ENCODE measurements at places on chromosomes 2 and 18.

DNA sequence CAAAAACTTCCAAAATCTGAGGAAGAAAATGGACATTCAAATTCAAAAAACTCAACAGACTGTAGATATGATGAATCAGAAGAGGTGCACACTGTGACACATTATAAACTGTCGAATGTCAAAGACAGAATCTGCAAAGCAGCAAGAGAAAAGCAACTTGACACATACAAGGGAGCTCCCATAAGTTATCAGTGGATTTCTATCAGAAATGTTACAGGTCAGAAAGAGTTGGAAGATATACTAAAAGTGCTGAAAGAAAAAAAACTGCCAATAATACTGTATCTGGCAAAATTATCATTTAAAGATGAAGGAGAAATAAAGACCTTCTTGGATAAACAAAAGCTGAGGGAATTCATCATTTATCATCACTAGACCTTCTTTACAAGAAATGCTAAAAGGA lies 102.7 kb downstream of the CAMKMT start:
- DNase-seq = no peak

DNA sequence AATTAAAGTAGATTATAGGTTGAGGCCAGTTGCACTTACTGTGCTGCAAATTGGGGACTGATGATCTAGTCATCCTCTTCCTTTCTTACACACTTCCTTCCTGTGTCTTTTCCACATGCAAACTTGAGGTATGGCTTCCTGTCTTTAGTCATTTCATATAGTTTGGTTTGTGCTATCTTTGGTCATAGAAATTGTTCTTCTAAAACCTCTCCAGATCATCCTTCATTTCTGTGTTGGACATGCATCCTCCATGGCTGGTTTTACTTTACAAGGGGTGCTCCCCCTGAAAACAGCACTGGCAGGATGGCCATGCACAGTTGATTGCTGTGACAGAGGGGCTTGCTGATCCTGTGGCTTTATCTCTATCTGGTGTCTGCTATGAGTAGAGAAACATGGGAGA lies 36.5 kb downstream of the MGAT5 start:
- no peak for DNase-seq

DNA sequence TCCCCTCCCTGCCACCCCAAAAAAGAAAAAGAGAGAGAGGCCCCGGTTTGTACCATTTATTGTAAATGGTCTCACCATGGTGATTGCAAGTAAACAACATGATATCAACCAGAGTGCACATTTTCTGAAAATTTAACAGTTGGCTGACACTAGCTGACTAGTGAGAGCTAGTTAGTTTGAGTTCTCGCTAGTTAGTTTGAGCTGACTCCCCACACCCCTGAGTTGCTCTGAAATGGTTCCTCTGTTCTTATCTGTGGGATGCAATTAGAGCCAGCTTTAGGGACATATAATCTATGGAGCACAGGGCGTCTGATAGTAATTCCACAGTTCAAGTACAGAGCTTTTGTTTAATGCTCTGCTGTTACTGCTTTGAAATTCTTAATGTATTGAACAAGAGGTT lies 13.1 kb downstream of the CASP10 start:
- DNase-seq = no peak

- DNase-seq = no peak
These were observed 135.7 kb upstream of the EPC2 start for GRCh38 chr2:148508878-148509287.

DNA sequence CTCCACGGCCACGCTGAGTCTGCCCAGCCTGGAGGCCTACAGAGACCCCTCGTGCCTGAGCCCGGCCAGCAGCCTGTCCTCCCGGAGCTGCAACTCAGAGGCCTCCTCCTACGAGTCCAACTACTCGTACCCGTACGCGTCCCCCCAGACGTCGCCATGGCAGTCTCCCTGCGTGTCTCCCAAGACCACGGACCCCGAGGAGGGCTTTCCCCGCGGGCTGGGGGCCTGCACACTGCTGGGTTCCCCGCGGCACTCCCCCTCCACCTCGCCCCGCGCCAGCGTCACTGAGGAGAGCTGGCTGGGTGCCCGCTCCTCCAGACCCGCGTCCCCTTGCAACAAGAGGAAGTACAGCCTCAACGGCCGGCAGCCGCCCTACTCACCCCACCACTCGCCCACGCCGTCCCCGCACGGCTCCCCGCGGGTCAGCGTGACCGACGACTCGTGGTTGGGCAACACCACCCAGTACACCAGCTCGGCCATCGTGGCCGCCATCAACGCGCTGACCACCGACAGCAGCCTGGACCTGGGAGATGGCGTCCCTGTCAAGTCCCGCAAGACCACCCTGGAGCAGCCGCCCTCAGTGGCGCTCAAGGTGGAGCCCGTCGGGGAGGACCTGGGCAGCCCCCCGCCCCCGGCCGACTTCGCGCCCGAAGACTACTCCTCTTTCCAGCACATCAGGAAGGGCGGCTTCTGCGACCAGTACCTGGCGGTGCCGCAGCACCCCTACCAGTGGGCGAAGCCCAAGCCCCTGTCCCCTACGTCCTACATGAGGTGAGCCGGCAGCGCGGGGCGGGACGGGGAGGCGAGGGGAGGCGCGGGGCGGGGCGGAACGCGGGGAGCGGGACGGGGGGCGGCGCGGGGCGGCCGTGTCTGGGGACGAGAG lies 15.2 kb downstream of the NFATC1 start:
- no peak for DNase-seq

DNA sequence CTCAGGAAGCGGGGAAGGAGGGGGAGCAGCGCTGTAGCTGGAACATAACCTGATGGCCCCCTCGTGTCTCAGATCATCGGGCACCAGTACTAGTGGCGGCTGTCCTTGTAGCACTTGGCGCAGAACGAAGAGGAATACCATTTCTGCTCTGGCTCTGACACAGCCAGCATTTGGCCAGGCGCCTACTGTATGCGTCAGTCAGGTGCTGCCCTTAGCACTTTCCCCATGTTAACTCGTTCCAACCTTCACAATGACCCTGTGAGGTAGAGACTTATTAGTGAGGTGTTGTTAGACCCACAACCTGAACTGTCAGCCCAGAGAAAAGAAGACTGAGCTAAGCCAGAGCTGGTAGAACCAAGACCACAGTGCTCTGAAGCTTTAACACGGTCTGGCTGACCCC lies 47.7 kb upstream of the EML6 start:
- no peak for DNase-seq

DNA sequence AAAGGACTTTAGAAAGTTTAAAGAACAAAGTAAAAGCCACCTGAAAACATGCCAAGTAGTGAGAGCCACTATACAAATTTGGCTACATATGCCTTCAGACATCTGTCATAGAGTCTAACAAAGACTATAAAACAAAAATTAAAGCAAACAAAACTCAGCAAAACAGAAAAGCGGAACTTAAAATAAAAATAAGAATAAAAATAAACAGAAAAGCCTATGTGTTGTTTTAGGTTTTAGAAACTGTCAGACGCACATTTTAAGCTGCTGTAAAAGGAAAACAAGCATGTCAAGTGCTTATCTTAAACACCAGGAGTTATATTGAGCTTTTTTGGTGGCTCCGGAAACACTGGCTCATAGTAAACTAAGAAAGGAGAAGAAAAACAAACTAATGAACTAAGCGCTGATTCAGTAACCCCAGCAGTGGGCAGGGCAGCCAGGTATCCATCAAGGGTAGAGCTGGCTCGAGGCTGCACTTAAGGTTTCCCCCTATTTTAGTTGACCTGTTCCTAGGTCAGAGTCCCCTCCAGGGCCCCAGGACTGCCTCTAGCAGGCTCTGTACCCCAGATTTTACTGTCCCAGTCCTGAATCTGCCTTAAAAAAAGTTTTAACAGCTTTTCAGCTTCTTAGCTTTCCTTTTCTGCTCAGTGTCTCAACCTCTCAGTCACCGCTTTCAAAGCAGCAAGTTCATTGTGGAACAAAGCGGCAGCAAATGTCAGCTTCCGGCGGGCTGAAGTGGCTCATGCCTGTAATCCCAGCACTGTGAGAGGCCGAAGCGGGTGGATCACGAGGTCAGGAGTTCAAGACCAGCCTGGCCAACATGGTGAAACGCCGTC lies 15.4 kb upstream of the RMC1 start:
- DNase-seq = no peak

DNA sequence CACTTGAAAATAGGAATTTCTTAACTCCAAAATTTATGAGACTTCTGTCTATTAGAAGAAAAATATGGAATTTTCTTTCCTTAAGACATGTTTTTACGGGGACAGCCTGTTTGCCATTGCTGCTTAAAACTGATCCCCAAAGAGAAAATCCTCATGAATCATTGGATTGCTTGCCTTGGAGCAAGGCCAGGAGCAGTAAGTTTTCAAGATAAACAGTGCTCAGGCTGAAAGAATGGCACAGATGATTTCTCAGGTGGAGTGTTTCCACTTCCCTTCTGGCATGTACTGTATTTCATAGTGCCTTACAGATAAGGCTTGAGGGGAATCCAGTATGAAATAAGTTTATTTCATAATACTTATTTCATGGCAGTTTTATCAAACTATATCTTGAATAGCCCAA lies 74.3 kb upstream of the MMADHC start:
- peak; percentile 21 for DNase-seq

Data from SJCRH30 (cell line).